CD14-positive monocyte (primary cell): ENCODE measurements at places on chromosomes 1 and 21.

GRCh38 chr1:231693361-231694074 lies 66.9 kb downstream of the DISC1 start:
- DNase-seq = no peak

- no peak for DNase-seq
These were observed 223.9 kb downstream of the ST6GALNAC3 start for GRCh38 chr1:76298399-76298798.

GRCh38 chr1:54488779-54489626 lies 59.0 kb upstream of the ACOT11 start:
- DNase-seq = peak; percentile 66

- no peak for DNase-seq
These were observed 39.0 kb downstream of the AHDC1 start for GRCh38 chr1:27564710-27565649.

- no peak for DNase-seq
These were observed 37.6 kb downstream of the NVL start for GRCh38 chr1:224292419-224292818.

DNA sequence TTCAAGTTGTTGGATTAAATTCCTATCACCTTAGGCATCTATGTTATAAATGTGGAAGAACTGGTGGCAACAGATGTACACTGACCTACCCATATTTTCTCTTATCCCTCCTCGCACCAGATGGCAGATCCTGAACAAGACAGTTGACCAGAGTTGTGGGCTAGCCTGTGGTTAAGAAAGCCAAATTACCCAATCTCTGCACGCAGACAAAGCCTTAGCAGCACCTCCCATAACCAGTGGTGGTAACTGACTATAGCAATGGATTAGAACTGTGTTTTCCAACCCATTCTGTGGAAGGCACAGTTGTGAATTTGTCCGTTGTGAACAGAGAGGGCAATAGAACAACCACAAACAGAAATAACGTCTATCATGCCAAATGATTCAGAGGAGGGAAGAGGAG lies 20.6 kb downstream of the ABCB10 start:
- DNase-seq = no peak

- no peak for DNase-seq
These were observed 4.2 kb downstream of the SPOCD1 start for GRCh38 chr1:31811605-31812004.

- no peak for DNase-seq
These were observed 43.9 kb upstream of the FOXO6 start for GRCh38 chr1:41317361-41317760.

DNA sequence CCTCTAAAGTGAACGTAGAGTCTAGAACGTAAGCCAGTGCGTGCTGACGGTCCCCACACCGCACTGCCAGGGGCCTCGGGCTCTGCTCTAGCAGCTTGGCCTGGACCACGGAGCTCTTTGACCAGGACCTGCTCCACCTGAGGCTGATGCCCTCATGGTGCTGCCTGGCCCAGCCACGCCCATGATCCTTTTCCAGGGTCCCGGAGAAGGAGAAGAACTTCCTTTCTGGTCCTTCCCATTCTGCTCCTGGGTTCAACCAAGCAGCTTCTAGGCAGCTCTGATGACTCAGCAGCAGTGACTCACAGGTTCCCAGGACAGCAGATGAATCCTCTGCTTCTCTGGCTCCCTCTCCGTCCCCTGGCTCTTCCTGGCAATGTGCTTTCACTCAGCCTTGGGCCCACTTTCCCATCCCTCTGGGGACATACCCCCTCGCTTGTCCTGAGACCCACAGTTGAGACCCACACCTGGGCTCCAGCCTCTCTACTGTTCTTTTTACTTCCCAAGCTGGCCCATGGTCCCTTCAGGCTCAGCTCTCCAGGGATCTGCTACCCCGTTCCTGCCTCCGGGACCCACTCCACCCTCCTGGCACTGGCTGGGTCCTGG lies 246.3 kb upstream of the RAB4A start:
- peak; percentile 94 for DNase-seq

DNA sequence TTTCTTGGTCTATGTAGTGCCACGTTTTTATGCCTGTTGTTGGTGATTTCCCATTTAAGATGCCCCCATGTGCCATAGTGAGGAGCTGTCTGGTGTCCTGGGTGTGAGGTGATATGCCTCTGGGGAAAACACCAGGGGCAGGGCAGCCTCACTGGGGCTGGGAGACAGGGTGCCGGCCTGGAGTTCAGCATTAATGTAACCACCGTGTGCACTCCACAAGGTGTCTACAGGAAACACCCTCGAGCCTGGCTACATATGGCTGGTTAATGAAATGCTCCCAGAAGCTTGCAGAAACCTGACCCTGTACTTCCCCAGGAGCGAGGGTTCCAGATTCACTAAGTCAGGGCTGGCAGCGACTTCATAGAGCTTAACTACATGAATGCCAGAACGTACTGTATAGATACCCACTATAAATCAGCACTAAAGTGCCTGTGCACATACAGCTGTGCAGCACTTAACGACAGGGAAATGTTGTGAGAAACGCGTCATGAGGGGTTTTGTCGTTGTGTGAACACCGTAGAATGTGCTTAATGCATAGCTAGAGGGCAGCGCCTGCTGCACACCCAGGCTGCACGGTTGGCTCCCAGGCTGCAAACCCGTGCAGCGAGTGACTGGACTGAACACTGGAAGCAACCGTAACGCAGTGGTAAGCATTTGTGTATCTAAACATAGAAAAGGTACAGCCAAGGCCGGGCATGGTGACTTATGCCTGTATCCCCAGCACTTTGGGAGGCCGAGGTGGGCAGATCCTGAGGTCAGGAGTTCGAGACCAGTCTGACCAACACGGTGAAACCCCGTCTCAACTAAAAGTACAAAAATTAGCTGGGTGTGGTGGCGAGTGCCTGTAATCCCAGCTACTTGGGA lies 10.4 kb downstream of the TFF2 start:
- no peak for DNase-seq

DNA sequence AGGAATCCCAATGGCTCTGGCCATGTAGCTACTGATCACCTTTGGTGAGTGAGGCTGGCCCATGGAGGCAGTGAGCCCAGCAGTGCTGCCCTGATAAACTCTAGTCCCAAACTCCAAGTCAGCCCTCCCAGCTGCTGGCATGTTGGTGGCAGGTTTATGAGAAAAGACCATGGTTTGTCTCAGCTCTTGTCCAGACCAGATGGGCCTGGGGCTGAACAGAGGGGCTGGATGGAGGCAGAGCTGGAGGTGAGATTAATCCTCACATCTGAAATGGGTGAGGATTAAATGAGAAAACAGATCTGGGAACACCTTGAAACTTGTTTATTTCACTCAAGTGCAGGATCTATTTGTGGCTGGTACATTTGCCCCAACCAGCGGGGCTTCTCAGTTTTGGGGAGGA lies 3.2 kb downstream of the TMEM269 start:
- DNase-seq = no peak
